ENCODE measurements at places on chromosomes 1 and 21.

DNA sequence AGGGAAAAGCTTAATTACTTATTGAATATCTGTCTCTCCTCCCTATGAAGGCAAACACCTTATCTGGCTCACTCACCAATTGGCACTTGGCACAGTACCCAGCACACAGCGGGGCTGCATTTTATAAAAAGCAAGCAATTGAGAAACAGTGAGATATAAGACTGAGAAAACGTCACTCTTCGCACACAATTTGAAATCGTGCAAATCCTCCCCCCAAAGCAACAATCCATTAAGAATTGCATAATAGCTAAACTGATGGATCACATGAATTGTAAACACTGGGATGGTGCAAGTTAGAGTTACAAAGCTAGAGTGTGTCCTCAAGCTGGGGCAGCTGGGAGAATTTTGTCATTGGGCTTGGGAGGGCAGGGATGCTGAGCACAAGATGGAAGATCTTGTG is 27.1 kb downstream of the PRDX6 start:
- DNase-seq: no peak

DNA sequence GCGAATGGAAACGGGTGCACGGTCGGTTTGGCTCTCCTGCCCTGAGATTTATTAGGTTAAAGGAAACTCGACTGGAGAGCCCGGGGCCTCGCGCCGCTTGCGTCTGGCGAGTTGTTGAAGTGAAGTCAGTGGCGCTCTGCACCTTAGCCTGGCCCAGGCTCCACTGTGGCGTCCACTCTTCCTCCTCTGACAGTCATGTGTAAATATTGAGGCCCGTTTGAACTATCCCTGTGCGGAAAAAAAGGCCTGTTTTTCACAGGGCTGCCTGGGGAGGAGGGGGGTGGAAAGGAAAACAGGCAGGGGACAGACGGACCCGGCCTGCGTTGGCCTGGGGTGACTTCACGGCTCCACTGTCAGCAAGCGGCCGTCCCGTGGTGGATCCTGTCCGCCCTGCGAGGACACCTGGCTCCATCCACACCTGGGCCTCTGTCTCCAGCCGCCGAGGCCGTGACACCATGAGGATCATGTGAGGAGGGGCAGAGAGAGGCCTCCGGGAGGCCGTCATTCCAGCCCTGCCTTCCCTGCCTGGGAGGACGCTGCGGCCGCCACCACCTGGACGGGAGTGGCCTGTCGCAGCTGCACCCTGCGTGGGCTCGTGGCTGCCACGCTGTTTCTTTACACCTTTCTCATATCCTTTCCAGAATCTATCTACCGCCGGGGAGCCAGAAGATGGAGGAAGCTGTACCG is 59.8 kb downstream of the FAAP20 start:
- DNase-seq: no peak

DNA sequence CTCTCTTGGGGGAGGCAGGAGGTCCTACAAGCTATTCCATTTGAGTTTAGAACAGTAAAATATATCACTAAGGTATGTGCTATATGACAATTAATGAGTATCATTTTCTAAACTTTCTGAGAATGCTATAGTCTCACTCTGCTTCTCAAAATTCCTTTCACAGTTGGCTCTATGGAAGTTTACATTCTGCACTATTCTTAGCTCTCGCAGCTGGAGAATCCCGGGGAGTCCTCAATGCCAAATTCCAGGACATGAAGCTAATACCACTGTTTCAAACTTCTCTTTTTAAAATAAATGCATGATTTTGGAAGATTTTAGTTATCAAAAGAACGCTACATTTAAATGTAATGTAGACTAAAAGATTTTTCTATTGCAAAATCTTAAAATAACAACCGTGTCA is 22.4 kb upstream of the PALMD start:
- no peak for DNase-seq

DNA sequence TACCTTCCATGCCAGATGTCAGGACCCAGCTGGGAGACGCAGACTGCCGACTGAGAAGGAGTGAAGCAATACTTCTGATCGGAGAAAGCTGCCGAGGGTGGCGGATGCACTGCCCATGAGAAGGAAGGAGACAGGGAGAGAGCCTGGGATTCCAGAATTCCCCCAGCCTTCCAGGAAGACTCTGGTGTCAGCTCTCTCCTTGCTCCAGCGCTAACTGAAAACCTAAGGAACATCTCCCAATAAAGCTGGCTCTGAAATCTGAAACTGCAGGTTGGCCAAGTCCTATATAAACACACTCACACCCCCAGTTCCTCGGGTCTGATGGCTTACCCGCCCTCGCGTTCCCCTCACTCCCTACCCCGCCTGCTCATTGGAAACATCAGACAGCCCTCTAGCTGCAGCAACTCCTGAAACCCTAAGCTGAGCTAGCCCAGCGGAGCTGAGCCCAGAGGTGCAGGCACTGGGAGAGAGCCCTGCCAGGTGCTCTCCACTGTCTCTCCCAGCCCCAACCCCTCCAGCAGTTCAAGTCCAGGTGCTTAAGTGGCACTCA is 52.3 kb downstream of the PLEKHA6 start:
- no peak for DNase-seq

- DNase-seq: no peak
These were observed 8.9 kb downstream of the BSND start for GRCh38 chr1:55007625-55008024.

GRCh38 chr1:193794239-193794638 is 607.8 kb upstream of the B3GALT2 start:
- no peak for DNase-seq

- no peak for DNase-seq
These were observed 23.3 kb upstream of the TNNI1 start for GRCh38 chr1:201444792-201445191.

- DNase-seq: no peak
These were observed 98.0 kb downstream of the TGFBR3 start for GRCh38 chr1:91787919-91788318.

DNA sequence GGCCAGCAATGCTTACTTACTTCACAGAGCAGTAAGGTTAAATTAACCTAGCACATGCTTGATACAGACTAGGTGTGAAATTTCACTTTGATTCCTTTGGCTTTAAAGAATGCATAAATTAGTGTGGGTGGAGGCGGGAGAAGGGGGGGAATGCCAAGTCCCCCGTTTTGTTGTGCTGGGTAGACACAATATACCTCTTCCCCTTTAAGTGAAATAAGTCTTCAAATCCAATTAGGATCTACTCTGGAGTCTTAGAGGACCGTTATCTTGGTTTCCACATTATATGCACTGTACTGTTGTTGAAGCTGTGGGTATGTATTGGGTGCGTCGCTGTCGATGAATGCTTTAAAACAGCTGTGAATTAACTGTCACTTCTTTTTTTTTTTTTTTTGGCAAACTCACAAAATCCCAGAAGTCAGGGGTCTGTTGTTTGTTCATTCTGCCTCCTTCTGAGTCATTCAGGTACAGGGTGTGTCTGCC is 1.6 kb upstream of the S1PR1 start:
- no peak for DNase-seq

GRCh38 chr1:19733615-19734014 is 66.1 kb downstream of the TMCO4 start:
- no peak for DNase-seq

GRCh38 chr1:160614410-160614809 is 32.4 kb downstream of the SLAMF1 start:
- DNase-seq: no peak

GRCh38 chr1:203867802-203868201 is 6.4 kb downstream of the SNRPE start:
- no peak for DNase-seq

DNA sequence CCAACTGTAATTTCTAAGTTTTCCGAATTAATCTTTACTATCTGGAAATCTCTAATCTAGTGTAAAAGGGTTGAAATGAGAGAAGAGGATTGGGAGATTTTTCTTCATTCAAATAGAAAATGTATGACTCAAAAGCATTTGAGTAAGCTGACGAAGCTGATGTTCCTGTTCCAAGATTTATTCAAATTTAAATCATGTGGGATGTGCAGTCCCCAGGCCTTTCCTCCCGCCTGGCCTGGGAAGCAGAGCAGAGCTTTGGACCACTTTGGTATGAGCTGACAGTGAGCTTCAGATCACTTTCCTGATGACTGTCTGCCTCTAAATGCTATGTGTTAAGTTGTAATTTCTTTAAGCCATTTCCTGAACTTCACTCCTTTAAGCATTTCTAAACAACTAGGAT is 192.0 kb downstream of the DHRS3 start:
- DNase-seq: no peak

DNA sequence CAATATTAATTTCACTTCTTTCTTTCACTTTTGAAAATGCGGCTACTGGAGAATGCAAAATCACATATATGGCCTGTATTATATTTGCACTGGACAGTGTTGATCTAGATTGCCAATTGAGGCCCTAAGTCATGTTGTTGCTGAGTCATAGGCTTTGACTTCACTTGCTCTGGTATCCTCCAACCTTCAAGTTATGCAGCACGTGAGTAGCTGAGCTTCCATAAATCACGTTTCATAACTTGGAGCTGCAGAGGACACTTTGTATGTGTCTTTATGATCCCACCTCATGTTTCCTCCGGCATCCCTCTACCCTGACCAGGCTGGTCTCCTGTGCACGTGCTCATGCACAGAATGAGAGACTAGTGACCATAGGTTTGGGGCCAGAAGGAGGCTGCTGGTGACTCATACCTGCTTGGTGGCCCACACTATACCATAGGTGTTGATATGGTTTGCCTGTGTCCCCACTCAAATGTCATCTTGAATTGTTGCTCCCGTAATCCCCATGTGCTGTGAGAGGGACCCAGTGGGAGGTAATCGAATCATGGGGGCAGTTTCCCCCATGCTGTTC is 103.0 kb upstream of the TSPAN2 start:
- DNase-seq: no peak

GRCh38 chr21:33444499-33444898 is 35.3 kb downstream of the TMEM50B start:
- no peak for DNase-seq

GRCh38 chr1:58573705-58574591 is 3.1 kb downstream of the TACSTD2 start:
- peak; percentile 9 for DNase-seq

DNA sequence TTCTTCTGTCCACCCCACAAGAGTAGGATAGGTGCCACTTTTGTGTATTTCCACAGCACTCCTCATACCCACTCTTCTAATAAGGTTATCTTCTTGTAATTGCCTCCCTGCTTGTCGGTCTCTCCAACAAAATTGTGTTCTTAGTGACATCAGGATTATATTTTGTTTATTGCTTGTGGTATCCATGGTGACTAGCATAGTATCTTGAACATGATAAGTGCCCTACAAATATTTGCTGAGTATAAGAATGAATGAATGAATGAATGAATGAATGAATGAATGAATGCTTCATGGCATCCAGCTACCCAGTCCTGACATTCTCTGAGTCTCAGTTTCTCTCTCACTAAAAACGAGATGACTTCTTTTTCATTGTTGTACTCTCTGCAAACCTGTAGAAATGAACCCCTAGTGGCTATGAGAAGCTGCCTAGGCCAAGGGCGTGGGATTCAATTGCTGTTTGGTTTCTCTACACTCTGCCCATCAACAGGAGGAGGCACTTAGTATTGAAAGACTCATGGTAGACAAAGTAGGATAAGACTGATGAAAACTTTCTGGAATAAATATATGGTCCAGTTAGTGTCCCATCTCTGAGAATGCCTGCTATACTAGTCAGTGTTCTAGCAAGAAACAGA is 121.0 kb downstream of the TMEM53 start:
- no peak for DNase-seq

- DNase-seq: no peak
These were observed 538 bp upstream of the RCAN1 start for GRCh38 chr21:34615487-34615814.

DNA sequence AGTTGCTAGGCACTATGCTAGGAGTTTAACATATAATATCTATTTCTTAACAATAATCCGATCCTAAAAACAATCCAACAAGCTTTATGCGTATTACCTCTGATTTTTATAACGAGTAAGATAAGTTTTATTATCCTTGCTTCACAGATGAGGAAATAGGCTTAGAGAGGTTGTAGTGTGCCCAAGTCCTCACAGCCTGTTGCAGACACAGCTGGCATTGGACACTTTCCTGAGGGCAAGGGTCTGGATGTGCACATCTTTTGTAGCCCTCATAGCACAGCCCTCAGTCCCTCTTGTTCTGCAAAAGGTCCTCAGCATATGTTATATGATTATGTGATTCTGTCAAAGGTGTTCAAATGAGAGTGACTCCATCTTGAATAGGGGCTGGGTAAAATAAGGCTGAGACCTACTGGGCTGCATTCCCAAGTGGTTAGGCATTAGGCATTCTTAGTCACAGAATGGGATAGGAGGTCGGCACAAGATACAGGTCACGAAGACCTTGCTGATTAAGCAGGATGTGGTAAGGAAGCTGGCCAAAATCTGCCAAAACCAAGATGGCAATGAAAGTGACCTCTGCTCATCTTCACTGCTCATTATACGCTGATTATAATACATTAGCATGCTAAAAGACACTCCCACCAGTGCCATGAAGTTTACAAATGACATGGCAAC is 75.7 kb upstream of the F3 start:
- no peak for DNase-seq

DNA sequence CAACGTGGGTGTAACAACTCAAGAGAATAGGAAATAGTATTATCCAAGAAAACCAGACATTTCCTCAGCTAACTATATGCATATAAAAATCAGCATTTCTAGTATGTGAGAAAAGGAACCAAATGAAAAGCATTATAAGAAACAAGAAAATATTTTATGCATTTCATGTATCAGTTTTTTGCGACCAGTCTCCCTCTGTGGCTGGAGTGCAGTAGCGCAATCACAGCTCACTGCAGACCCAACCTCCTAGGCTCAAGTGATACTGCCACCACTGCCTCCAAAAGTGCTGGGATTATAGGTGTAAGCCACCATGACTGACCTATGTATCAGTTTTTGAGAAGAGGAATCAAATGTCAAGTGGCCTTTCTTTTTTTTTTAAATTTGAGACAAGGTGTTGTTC is 31.0 kb downstream of the SLC16A1 start:
- DNase-seq: no peak

- no peak for DNase-seq
These were observed 53.1 kb downstream of the NAV1 start for GRCh38 chr1:201591981-201592380.

DNA sequence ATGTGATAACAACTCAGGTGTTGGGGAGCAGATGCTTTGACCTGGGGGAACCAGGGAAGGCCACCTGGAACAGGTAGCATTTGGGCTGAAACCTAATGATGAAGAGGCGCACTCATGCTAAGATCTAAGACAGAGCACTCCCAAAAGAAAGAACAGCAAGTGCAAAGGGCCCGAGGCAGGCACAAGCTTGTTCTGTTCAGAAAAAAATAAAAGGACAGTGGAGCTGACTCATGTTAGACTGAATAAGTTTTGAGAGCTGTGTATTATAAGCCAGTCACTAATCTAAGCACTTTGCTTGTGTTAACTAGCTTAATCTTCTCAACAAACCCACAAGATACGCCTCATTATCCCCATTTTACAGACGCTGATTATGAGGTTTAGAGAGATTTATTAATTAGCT is 90.1 kb downstream of the MATN1 start:
- no peak for DNase-seq
